ENCODE measurements at places on chromosomes 4 and X.

GRCh38 chr4:95979961-95980876 is 140.3 kb downstream of the PDHA2 start:
- no peak for DNase-seq

- no peak for DNase-seq
Observed at GRCh38 chrX:35726176-35726575, 72.0 kb upstream of the MAGEB16 start.

DNA sequence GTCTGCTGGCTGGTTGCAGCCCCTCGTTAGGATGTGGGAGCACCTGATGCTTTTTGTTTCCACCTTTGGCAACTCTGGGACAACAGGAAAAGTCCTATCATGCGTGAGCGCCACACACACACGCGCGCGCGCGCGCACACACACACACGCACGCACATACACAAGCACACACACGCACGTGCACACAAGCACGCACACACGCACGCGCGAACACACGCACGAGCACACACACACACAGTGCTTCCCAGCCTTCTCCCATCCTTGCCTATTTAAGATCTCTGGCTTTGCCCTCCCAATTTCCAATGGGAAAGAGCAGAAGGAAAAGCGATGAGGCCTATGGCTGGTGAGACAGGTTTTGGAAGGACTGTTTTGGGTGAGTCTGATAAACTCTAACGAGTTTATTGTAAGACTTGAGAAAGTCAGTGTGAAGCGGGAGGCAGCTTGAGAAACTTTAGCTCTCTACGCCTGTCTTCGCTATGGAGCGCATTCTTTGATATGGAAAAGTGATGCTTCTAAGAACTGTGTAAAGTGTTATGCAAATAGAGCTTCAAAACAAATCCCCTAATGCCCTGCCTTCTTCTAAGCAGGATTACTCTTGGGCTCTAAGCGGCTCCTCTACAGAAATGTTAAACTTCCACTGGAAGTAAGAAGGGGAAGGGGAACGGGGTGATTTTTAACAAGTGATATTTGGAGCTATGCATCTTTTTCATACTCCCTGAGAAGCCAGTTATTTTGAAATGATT is 11.8 kb downstream of the SUPT20HL1 start:
- DNase-seq, result no peak

DNA sequence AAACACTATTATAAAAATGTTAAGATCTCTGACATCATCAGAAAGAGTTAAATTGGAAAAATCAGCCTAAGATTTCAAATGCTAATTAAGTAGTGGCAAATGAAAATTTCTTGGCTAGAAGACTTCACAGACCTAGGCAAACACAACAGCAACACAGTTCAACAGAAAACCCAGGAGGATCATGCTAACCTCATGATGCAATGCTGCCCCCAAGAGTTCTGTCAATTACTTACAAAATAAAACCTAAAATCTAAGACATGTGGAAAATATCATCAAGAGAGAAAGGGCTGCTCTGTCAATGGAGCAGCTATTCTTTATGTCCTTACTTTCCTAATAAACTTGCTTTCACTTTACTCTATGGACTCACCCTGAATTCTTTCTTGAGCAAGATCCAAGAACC is 21.0 kb downstream of the S100G start:
- no peak for DNase-seq

DNA sequence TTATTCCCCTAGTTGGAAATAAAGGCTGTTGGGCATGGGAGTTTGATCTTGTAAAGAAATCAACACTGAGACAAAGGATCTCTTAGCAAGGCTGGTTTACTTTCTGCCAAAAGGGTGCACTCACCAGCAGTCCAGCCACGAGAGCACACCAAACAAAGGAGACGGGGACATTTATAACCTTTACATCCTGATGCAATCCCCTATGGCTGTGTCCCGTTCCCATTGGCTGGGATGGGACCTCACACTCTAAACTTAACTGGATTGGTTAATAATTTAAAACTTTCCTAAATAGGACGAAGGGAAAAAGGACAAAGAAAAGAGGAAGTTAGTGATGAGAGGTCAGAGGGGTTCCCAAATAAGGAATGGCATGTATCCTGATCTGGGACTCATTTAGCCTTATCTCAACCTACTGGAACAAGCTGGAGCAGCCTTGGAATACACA is 17.9 kb downstream of the METAP1 start:
- no peak for DNase-seq

GRCh38 chr4:150784305-150784704 is 202.4 kb downstream of the MAB21L2 start:
- DNase-seq, result no peak

GRCh38 chrX:9622128-9622527 is 143.5 kb downstream of the GPR143 start:
- DNase-seq, result no peak

DNA sequence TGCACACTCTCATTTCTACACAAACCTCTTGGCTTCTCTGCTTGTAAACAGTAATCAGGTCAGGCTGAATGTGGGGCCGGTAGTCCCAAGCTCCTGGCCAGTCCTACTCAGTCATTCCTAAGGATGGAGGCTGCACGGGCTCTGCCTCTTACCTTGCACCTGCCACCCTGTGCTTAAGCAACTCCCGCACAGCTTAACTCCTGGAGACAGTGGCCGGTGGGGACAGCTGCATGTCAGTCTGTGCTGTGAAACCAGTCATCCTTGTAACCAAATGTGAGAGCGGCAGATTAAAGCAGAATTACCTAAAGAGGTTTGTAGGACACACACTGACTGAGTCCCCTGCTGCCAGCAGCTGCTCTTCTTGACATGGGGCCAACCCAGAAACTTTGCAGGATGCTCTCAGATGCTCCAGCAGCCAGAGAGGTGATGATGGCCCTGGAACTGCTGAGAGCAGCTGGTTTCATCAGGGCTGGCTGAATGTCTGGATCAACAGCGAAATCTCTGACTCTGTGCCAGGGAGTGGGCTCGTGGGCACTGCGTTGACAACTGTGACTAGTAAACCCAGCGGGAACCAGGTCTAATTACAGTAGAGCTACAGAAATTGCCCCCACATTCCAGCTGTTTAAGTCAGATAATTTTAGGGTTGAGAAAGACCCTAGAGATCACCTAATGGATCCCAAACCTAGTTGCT is 123.7 kb downstream of the ANAPC4 start:
- no peak for DNase-seq

GRCh38 chr4:86184901-86185285 is 175.0 kb downstream of the MAPK10 start:
- DNase-seq, result no peak

- DNase-seq, result no peak
Observed at GRCh38 chrX:46125111-46125510, 420.1 kb downstream of the ZNF674 start.

GRCh38 chr4:72918362-72918761 is 151.2 kb downstream of the COX18 start:
- DNase-seq, result no peak

DNA sequence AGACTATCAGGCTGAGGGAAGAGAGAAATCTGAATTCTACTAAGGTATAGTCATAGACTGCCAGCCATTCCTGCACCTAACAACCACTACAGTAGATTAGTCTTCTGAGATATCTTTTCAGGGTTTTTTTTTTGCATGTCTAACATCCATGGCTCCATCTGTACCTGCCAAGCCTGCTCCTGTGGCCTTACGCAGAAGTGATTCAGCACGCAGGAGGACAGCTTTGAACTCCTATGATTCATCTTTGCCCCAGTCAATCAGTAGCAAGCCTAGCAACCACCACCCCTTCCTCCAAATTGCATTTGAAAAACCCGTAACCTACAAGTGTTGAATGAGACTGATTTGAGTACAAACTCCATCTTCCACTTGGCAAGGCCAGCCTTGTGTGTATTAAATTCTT is 520.7 kb upstream of the HS3ST1 start:
- no peak for DNase-seq

DNA sequence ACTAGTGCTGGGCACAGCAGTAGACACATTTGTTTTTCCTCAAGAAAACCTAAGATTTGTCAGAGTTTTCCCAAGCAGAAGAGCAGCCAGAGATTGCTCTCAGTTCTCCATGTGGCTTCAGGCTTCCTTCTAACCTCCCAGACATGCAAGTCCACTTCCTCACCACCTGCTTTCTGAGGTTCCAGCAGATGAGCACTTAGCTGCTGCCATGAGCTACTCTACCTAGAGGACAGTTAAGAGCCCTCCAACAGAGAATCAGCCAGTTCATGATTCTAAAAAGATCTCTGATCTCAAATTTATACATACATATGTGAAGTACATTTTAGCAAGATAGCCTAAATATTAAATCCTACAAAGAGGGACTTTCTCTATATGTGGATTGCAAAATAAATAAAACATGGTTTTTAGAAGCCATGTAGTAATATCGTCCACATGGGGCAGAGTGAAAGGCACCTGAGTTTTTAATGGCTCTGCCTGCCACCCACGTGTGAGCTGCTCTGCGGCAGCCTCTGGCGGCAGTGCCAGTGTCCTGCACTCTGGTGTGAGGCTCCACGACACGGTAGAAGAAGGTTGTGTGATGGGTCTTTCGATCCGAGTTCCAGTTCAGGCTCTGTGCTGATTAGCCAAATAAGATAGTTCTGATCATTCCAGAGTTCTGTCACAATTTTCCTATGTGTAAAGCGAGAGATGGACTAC is 10.3 kb downstream of the CYP4V2 start:
- no peak for DNase-seq

GRCh38 chr4:89307446-89308160 is at the start of gene GPRIN3:
TSS of gene GPRIN3 (minus strand) at chr4:89307800. CDS start at chr4:89250110, 57,690 bp downstream.
- DNase-seq, result no peak

- no peak for DNase-seq
Observed at GRCh38 chrX:39336671-39337311, 535.5 kb downstream of the MID1IP1 start.

DNA sequence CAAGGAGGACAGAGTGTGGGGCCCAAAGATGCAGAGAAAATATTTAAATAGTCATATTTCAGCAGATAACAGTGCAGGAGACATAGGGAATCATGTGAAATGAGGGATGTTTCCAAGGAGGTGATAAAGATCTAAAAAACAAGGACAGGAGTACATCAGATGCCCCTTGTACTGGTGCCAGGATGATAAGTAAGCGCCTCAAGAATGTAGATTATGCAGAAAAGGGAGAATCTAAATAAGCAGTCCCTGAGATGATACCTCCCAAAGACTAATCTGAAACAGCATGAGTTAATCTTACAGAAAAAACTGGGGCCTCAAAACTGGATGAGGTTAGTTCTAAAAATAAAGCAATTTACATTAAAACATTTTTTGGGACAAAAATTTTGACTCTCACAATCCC is 136.1 kb upstream of the WDFY3 start:
- DNase-seq, result no peak

DNA sequence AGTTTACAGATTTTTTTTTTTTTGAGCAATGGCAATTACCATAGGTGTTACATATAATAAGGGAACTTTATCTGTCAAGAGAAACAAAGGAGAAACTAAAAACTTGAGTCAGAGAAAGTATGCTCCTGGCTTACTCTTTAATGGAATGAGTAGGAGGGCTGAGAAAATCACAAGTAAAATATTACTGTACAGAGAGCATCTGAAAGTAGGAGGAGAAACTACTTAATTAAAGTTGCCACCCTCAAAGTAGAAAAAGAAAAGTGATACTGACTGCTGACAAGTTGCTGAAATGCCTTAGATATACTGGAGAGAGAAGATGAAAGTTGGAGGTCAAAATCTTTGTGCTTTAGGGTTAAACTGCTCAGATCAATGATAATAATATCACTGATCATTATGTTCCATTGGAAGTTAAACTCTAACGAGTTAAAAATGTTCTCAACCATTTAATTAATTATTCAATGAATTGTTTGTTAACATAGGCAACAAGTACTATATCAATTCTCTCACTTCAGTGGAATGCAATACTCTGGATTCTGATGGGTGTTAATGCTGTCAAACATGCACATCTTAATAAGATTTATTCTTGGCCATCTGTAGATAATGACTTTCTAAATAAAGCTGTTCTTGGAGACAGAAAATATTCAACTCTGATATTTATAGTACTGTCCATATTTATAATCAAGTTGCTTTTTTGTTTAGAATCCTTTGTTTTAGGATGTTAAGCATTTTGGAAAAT is 61.2 kb upstream of the CAMK2D start:
- no peak for DNase-seq

DNA sequence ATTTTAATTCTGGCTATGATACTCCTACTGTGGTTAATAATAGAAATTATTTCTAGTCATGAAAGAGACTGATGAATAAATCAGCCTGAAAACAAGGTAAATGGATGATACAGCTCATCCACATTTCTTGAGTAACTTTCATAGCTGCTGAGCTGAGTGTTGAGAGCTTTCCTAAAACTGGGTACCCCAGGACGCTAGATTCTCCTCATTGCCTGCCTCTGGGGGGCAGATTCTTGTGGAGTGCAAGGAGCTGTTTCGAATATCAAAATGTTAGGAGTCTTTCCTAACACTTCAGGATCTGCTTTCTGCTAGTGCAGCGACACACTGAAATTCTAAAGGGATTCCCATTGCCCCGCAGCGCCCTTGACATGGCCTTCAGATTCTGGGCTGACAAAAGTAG is 2.1 kb downstream of the MND1 start:
- DNase-seq, result no peak

GRCh38 chrX:20320461-20321159 is 53.9 kb upstream of the RPS6KA3 start:
- DNase-seq, result no peak

DNA sequence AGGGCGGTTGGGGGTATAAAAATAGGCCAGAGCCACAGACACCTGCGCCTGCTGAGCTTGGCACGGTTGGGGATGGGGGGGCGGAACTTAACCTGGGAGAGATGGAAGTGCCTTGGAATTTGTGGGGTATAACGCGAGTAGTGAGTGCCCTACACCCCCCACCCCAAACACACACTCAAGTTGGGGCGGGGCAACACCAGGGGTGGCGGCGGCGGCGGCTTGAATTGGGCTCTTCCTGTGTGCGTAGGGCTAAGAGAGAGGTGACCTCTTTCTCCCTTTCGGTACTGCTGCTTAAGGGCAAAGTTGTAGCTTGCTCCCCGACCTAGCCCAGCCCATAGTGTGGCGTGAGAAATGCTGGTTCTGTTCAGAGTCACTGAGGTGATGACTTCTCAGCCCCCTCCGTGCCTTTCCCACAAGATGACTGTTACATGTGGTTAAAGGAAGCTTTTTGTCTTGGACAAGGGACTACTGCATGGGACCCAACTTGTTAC is 839 bp downstream of the STK26 start:
- peak; percentile 26 for DNase-seq

DNA sequence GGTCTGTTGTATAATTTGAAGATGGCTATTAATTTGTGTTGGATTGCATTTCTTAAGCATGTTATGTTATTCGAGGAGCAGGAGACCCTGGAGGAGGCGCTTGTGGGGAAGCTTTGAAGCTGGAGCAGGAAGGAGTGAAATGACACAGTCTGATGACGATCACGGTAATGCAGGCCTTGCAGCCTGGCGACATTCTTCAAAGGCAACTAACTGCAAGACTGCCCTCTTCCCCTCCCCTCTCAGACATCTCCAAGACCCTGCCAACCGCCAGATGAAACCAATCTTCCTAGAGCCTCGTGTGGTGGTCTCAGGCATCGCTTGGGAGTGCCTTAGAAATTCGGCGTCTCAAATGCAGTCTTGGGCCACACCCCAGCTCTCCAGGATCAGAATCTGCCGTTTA is 16.1 kb downstream of the CLCN4 start:
- DNase-seq, result no peak

- DNase-seq, result no peak
Observed at GRCh38 chr4:138317175-138317748, 75.1 kb upstream of the SLC7A11 start.

GRCh38 chr4:153403726-153404125 is 59.2 kb downstream of the MND1 start:
- DNase-seq, result no peak
